CD4-positive, alpha-beta T cell treated with Interferon gamma for 1 hour (primary cell): ENCODE measurements at places on chromosomes 2 and 18.

DNA sequence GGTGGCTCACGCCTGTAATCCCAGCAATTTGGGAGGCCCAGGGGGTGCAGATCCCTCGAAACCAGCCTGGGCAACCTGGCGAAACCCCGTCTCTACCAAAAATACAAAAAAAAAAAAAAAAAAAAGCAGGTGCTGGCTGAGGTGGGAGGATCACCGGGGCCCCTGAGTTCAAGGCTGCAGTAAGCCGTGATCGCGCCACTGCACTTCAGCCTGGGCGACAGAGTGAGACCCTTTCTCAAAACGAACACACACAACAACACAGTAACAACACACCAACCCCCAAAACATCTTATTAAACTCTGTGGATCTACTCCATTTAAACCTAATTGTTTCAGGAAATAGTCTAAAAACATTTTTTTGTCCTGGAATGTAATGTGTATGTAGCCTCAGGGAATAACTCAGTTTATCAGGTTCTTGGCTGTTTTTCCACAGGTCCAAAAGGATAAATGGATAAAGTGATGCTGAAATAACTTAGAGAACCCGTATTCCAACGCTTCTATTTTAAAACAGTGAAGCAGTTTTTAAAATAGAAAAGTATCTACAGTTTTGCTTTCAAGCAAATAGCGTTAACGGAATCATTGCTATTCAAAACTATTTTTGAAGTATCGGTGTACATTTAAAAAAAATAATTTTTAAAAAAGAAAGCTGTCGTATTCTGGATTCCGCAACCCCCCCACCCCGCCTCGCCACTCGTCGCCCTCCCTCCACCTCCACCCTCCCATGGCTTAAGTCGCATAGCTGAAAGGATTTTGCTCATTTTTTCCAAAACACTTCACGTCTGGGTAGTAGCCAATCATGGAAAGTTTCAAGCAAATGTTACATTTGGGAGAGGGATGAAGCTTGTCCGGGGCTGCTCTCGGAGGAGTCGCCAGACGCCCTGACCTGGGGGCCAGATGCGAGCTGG lies 895 bp upstream of the GLS start:
- no peak for DNase-seq

DNA sequence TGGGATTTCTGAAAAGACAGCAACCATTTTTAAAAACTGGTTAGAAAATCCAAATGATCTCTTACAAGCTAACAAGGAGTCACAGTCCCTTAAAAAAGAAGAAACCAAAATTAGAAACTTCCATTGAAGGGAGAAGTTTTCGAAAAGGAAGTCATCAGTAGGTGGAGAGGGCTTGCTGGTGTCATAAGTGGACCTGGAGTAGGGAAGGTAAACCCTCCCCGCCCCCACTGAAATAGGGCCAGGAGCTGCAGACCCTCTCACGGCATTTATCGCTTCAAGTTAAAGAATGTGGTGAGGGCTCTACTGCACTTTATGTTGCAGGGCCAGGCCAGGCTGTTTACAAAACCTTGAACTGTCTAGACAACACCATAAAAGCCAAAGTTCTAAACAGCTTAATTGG lies 2.9 kb downstream of the HOXD11 start:
- no peak for DNase-seq

- DNase-seq = no peak
Measured at GRCh38 chr18:417495-417894, 83.0 kb downstream of the COLEC12 start.

- peak; percentile 35 for DNase-seq
Measured at GRCh38 chr2:126644630-126645191, 11.2 kb upstream of the GYPC start.

GRCh38 chr18:36162981-36163380 lies 24.3 kb upstream of the MOCOS start:
- DNase-seq = no peak

DNA sequence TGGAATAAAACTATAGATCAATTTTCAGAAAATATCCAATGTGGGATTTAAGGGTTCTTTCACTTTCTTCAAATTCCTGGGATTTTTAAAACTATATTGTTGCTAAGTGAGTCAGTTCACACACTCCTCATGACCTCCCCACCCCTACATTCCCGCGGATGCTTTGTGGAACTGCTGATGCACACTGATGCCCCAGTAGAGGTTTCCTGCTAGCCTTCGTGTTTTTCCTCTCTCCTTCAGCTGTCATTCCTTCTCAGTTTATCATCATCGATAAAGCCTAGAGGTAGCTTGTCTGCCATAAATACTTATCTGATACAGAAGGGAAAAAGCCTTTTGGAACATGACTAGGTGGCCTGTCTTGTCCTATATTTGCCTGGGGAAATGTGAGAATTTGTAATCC lies 67.4 kb upstream of the GALNT5 start:
- DNase-seq = no peak

DNA sequence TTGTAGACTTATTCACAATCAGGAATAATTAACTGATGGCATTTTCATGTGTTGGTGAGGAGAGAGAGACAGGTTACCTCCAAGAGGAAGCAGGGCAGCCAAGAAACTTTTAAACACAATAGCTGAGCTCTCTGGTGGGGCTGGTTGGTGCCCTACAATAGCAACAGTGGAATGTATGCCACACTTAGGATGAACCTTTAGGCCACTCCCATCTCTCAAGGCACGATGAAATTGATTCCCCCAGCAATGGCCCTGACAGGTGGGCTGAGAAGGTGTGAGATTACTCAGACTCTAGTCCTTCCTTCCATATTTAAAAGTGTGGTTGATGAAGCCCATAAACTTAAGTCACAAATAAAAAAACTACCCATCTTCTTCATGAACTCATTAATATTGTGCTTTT lies 219.4 kb upstream of the CYRIA start:
- DNase-seq = no peak

- no peak for DNase-seq
Measured at GRCh38 chr2:163455815-163456214, 280.0 kb downstream of the FIGN start.

DNA sequence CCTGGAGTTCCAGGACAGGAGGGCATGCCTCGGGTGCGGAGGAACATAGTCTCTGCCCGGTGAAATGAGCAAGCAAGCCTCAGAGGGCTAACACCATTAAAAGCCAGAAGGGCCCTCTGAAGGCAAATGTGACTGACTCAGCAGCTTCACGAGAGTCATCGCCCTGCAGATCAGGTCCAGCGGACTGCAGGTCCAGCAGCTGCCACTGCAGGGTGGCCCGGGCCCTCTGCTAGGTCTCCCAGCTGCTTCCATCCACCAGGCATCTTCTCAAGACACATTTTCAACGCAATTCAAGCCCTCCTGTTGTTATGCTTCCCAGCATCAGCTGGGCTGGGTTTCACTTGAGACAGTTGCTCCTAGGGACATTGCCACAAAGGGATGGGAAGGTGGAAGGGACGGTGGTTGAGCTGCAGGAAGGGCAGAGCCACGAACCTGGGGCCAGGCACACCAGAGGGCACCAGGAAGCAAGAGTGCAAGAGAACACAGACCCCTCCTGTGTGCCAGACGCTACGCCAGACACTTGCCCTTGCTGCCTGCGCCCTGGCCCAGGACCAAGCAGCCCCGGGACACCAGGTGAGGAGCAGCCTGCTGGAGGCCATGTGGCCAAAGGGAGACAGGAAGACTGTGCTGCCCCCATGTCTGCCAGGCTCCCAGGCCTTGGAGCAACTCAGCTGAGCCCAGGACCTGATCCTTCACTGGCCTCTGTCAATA lies 173.0 kb downstream of the HDAC4 start:
- no peak for DNase-seq

DNA sequence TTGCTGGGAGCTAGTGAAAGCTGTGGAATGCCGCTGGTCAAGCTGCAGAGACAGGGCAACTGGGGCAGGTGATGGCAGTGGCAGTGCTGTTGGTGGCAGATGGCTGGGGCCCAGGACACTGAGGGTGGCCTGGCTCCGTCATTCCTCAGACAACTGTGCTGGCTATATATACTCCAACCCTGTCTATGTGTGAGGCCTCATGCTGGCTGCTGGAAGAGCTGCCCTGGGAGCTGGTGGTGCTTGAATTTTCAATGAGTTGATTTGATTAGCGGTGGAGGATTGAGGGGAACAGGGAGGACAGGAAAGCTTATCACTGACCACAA lies 66.5 kb upstream of the TMEM200C start:
- no peak for DNase-seq

- no peak for DNase-seq
Measured at GRCh38 chr2:83860320-83860719, 598.8 kb downstream of the SUCLG1 start.

DNA sequence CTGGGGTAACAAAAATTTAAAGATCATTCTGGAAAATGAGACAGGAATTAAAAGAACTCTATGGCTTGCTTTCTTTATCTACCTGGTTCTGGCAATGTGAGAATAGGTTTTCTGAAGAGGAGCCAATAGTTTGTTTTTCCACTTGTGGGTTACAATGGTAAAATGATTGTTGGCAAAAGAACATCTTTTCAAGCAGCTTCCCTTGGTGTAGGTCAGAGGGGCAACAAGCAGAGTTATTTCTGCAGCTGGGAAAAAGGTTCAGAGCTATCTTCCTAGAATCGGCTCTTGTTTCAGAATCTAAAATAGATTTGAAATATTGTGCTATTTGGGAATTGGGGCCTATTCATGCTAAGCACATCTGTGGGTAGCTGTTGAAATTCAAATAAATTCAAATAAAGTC lies 11.5 kb upstream of the TSPYL6 start:
- DNase-seq = no peak

- no peak for DNase-seq
Measured at GRCh38 chr2:116142644-116143227, 1671.8 kb upstream of the DDX18 start.

- DNase-seq = peak; percentile 34
Measured at GRCh38 chr2:714005-714741, 37.0 kb upstream of the TMEM18 start.

- no peak for DNase-seq
Measured at GRCh38 chr2:24985511-24985910, 13.8 kb upstream of the DNAJC27 start.

DNA sequence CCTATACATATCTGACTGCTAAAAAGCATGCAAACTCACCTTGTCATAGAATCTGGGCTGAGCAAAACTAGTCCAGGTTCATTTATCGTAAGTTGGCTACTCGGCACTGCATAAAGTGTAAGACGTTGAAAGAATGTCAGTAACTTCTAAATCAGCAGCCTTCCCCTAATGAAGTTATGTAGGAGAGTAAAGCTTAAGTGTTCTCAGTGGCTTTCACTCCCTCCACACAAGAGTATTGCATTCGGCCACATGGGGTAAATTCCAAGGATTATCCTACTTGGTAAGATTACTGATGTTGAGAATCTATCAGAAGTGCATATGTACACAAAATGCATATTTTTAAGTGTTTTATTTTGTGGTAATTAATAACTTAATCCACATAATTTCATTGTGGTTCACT lies 130.1 kb downstream of the LCLAT1 start:
- DNase-seq = no peak

GRCh38 chr2:48452108-48452507 lies 77.8 kb upstream of the STON1 start:
- DNase-seq = no peak

- DNase-seq = no peak
Measured at GRCh38 chr2:165253178-165253577, 14.0 kb downstream of the SCN2A start.

DNA sequence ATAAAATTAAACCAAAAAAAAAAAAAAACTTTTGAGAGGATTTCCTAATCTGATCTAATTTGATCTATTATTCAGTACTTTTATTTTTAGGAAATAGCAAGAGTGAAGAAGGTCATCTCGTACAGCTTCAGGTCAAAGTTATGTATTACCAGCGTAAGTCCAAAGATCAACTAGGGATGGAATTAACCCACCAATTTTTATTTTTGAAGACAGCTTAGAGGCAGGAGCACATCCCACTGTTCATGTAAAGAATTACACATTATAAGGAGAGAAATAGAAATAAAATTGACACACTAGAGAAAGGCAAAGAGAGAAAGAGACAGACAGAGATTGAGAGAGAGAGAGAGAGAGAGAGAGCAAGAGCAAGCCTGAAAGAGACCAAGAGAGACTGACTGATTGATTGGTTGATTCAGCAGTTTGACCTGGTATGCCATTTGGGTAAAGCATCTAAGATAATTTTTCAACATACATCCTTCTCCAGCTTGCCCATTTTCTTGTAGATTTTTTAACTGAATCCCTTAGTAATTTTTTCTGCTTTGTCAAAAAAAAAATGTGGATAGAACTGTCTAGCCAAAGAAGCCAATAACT lies 25.1 kb downstream of the DOCK10 start:
- no peak for DNase-seq

GRCh38 chr2:186575302-186575701 lies 14.6 kb upstream of the ITGAV start:
- DNase-seq = peak; percentile 33

DNA sequence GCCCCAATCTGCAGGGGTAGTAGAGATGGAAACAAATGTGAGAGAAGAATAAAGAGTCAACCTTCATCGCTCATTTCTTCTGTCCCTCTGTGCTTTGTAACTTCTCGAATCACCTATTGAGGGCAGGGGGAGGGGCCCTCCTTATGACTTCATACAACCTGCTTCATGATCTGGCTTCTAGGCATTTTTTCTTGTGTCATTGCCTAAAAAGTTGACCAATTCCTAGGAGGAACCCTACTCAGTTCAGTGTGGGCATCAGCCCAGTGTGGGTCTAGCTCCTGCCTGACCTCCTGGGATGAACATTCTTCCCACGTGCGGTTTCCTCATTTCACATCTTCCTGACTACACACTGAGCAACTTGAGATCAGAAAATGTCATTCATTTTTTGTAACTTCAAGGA lies 46.3 kb upstream of the CREB1 start:
- no peak for DNase-seq

- DNase-seq = no peak
Measured at GRCh38 chr2:179604598-179604997, 256.8 kb downstream of the ZNF385B start.

GRCh38 chr2:128493880-128494279 lies 175.2 kb upstream of the HS6ST1 start:
- DNase-seq = no peak

DNA sequence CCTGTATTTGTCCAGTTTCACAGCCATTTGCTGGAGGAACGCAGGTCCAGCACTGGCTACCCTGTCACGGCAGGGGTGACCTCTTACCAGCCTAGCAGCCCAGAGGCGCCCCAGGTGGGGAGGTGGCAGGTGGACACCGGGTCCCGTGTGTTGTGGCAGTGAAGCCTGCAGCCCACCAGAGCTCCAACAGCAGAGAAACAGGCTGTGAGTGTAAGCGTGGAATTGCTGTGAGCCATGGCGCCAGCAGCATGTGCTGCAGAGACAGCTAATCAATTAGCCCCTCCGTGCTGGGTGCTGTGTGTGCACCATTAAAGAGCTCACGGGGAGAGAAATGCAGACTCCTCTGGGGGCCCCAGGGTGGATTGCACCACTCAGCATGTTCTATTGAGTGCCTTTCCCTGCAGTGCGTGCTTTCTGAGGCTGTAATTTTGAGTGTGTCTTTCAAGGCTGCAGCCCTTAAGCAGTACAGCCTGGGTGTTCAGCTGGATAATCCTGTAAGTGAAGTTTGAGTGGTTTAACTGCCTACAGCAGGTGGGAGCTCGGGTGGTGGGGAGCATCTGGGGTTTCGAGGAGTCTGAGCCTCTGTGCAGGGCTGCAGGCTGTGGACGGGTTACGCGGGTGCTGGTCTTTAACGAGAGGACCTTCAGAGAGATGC lies 15.9 kb downstream of the RTP5 start:
- DNase-seq = no peak
